NCI-H2107 (cell line): ENCODE measurements at places on chromosomes 4 and X.

GRCh38 chr4:2102045-2102883, 43.1 kb downstream of the NAT8L start:
- DNase-seq: no peak

DNA sequence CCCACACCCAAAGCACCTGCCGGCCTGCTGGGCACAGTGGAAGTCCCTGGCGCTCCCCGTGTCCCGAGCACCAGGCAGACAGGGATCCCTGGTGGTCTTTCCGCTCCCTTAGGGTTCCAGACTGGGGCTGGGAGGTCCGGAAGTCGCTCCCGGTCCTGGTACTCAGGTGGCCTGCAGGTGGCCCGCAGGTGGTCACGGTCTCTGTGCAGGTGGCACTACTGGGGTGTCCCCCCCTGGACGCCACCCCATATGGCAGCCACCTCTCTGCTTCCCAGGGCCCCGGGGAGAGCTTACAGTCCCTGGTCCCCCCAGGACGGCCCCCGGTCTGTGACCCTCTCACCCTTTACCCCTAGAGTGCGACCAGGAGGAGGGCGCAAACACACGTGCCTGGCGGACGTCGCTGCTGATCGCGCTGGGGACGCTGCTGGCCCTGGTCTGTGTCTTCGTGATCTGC, 13.6 kb downstream of the SLC25A6 start:
- DNase-seq: no peak

DNA sequence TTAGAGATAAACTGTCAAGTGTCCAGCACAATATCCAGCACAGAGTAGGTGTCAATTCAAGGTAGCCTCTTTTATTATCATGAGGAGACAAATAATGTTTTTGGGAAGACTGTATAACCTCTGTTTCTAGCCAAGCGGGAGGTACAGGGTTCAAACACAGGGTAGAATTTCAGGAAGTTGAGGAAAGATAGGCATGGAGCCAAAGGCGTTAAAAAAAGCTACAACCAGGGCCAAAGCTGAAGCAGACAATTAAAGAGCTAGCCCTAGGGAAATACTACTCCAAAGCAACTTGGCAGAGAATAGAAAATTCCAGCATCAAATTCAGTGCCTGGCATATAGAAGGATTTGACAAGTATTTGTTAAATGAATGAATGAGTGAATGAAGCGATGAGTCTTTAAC, 40.0 kb upstream of the CASK start:
- DNase-seq: no peak

DNA sequence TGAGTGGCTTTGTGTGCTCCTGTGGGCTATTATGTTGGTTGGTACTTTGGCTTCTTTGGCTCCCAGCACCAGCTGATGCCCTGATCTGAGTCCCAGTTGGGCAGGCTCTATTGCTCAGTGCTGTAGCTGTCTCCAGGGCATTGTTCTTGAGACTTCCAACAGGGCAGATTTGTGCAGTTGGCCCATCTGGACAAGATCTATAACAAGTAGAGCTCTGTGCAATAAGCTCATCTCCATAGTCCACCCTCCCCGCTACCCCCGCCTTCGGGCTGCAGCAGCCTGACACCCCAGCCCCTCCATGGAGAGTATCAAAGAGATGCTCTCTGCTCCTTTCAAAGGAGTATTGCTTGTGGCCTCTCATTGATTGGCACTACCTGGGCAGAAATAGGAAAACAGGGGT, 5.8 kb upstream of the TMEM31 start:
- DNase-seq: no peak

GRCh38 chr4:120724656-120725055, 197.9 kb downstream of the PRDM5 start:
- no peak for DNase-seq

DNA sequence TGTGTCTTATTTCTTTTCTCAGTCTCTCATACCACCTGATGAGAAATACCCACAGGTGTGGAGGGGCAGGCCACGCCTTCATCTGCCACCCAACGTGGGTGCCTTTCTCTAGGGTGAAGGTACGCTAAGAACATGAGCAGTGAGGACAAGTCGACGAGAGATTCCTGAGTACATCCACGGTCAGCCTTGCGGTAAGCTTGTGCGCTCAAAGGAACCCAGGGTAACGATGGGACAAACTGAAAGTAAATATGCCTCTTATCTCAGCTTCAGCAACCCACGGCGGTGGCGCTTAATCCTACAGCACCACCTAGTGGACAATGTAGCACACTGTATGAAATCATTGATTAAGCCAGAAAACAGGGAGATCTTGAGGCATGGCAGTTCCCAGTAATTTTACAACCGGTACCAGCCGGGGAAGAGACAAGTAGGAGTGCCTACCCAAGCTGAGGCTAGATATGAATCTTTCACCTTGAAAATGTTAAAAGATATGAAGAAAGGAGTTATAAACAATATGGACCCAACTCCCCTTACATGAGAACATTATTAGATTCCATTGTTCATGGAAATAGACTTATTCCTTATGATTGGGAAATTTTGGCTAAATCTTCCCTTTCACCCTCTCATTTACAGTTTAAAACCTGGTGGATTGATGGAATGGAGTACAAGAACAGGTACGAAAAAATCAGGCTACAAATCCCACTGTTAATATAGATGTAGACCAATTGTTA, 63.0 kb downstream of the ZNF732 start:
- DNase-seq: peak; percentile 51

GRCh38 chr4:68808060-68808459, 7.7 kb upstream of the UGT2B10 start:
- DNase-seq: no peak

- no peak for DNase-seq
These were observed 10.2 kb upstream of the N4BP2 start for GRCh38 chr4:40046311-40046980.

DNA sequence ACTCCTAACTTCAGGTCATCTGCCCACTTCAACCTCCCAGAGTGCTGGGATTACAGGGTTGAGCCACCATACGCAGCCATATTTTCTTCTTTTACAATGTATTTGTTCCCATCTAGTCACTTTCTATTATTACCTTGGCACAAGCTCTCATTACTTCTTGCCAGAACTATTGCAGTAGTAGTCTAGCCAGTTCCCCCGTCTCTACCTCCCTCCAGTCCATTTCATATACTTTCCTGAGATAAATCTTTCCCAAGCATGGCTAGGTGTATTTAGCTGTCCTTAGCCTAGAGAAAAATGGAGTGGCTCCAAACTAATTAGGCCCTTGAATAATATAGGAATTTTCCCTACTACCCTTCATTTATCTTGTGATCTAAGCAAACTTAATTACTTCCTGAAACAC, 412.2 kb downstream of the RPA4 start:
- DNase-seq: no peak

DNA sequence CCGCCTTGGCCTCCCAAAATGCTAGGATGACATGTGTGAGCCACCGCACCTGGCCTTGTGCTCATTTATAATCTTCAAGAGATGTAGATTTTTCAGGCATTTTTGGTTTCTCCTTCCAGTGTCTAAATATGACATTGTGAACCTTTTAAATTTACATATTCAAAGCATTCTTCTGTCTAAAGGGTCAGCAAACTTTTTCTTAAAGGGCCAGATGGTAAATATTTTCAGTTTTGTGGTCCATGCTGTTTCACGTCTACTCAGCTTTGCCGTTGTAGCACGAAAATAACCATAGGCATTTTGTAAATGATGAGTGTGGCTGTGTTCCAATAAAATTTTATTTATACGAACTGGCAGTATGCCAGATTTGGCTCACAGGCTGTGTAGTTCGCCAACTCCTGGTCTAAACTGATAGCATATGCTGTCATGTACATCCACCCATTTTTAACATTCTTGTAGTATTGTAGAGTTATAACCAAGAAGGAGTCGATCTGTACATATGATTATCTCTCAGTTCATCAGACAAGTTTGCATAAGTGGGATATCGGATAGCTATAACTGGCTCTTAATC, 12.7 kb upstream of the GCNA start:
- DNase-seq: no peak

- DNase-seq: no peak
These were observed 27.8 kb upstream of the FGFBP2 start for GRCh38 chr4:15990570-15991285.

GRCh38 chr4:10856271-10856782, 171.8 kb upstream of the CLNK start:
- DNase-seq: no peak

DNA sequence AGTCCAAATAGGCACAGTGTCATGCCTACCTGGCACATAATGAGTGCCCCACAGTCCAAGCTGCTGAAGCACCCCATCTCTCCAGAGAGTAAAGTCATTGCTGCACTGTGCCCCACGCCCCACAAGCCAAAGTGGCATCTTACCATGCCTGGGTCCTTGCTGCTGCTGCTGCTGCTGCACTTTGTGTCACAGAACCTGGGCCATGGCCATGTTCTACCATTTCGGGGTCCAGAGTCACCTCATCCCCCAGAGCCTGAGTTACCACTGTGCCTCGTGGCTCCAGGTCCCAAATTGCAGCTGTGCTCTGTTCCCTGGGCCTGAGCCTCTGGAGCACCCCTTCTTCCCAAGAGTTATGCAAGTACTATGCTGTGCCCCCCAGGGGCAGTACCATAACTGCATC, 40.5 kb downstream of the SLC10A7 start:
- DNase-seq: no peak

GRCh38 chrX:9279234-9279544, 185.7 kb upstream of the TBL1X start:
- DNase-seq: no peak

DNA sequence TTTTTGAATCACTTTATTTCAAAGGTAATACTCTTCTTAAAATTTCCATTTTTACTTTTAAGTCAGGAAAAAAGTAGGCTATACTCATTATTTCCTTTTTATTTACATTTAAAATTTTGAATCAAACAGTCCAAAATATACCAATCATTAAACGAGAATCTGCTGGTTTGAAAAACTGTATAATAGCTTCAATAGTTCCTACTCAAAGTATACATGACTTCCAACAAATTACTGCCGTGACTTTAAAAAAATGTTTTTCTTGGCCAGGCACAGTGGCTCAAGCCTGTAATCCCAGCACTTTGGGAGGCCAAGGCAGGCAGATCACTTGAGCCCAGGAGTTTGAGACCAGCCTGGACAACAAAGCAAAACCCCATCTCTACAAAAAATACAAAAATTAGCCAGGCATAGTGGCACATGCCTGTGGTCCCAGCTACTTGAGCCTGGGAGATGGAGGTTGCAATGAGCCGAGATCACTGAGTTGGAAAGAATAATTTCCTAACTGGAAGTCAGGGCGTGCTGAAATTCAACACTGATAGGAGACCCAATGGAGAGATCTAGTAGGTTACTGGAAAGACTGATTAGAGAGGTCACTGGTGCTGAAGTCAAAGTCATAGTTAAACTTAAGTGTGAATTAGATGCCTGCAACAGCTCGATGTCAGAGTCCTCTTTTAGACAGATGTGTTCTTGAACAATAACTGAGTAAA, 9.0 kb downstream of the KLHL8 start:
- no peak for DNase-seq
